CD4-positive, alpha-beta T cell treated with Interleukin-2 at 100 ng/mL for 4 hours (primary cell): ENCODE measurements at places on chromosomes 4 and X.

DNA sequence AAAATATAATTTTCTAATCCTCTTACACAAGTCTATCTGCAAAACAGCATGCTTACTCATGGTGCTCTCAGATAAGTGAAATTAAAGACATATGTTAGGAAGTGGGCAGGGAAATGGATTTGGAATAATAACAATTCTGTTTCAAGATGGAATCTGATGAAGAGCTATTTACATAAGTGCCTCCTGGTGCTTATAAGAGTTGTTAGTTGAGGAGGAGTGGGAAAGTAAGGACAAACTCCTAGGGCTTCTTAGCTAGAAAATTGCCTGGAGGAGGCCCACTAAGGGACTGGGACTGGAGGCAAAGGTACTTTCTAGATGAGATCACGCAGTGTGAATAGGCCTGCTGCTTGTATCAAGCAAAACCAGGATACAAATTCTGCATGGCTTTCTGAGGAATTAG is 939.8 kb downstream of the GLUD2 start:
- no peak for DNase-seq

DNA sequence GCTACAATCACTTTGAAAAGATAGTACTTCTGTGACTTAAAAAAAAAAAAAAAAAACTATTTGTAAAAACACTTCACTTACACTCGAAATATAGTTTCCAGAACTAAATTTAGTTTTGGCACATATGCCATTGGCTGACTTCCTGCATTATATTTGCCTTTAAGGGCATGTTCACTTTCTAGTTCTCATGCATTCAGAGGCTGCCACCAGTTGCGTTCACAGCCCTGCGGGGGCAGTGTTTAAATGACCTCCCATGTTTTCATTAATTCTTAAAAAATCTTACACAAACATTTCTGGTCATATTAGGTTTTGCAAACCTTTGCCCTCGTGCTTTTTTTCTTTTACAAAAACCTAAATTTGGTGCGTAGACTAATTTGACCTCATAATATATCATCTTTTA is 12.4 kb upstream of the ARHGAP6 start:
- no peak for DNase-seq

DNA sequence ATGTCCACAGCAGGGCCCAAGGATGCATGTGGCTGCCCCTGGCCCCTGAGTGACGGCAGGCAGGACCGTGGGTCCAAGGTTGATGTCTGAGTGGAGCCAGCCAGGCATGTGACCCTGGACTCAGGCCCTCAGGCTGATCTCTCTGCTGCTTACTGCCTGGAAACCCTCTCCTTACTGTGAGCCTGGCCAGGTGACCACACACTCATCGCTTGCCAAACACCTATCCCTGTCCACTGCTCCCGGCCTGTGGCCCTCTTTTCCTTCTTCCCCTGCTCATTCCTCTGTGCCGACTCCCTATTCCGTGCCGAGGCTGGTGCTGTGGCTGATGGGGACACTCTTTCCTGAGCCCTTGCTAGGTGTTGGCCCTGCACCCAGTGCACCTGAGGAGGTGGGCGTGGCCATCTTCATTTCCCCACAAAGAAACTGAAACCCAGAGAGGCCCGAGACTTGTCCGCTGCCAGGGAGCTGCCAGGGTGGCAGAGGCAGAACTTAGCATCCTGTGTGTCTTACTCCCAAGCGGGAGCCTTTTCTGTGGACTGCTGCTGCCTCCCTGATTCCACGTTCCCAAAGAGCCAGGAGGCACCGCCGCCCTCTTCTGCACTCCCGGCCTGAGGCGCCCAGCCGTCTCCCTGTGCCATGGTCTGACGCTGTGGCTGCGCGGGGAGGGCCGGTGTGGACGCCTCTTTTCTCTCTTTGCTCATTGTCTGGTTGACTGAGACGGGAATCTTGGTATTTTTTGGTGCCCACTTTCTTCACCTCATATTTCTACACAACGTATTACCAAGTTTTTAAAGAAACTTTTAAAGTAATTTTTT is 11.2 kb upstream of the RNF4 start:
- DNase-seq: no peak

DNA sequence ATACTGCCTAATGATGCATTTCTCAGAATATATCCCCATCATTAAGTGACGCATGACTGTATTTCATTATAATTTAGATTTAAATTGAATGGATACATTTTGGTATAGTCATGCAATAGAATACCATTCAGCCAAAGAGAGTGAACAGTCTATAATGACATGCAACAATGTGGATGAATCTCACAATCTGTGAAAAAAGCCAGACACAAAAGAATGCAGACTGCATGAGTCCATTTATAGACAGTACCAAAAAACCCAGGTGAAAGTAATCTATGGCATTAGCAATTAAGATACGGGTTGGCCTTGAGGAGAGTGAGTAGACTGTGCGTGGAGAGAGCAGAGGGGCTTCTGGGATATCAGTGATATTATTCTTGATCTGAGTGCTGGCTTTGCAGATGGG is 239.7 kb upstream of the PGRMC2 start:
- no peak for DNase-seq

GRCh38 chr4:6180841-6181631 is 19.3 kb downstream of the JAKMIP1 start:
- peak; percentile 87 for DNase-seq

DNA sequence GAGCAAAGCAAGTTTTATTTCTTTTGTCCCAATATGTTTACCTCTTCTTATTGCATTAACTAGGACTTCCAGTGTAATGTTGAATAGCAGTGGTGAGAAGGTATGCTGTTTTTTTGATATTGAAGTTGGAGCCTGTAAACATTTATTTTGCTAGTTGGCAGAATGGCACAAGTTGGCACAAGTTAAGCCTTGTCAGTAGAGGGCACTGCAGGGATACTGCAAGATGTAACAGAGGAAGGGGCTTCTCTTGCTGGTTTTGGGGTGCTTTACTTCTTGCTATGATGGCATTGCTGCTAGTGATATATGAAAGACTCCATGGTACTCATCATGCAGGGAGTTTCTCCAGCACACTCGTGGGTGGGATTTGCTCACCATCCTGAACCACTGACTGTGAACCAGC is 327.3 kb upstream of the ARX start:
- no peak for DNase-seq

DNA sequence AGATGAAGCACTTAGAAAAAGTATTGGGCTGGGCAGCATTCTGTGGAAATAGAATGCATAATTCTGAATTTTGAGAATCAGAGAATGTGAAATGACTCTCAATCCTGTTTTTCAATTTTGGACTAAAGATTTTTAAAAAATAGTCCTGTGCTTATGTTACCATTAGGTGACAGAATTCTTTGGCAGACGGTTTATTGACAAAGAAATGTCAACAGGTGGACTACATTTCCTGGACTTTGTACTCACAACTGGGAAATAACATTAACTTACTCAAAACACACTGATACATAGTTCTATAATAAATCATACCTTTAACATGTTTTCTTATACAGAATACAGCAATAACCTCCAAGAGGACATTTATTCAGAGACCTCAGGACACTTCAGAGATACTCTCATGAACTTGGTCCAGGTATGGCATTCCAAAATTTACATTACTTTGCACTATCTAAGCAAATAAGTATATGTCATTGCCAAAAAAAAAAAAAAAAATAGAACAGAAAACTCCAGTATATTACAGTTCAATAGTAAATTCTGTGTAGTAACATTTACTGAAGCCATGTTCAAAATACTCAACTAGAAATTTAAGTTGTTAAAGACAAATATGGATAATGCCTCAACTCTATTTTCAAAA is 72.7 kb downstream of the ANXA10 start:
- DNase-seq: no peak

- DNase-seq: no peak
Measured at GRCh38 chrX:4239650-4240540, 526.4 kb upstream of the PRKX start.

DNA sequence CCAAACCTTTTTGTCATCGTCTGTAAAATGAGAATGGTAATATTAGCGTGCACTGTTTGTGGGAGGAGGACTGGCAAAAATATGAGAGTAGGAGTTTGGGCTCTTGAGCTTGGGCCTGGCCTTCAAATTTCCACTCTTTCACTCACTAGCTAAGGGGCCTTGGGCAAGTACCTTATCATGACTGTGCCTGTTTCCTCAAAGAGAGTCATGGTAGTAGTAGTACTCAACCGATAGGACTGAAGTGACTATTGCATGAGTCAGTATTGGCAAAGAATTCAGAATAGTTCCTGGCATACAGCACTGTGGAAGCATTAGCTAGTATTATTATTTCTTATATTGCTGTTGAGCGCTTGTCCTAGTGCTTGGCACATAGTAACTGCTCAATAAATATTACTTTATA is 16.0 kb upstream of the RBM3 start:
- no peak for DNase-seq

- DNase-seq: no peak
Measured at GRCh38 chr4:47469951-47470350, 6.4 kb upstream of the COMMD8 start.

DNA sequence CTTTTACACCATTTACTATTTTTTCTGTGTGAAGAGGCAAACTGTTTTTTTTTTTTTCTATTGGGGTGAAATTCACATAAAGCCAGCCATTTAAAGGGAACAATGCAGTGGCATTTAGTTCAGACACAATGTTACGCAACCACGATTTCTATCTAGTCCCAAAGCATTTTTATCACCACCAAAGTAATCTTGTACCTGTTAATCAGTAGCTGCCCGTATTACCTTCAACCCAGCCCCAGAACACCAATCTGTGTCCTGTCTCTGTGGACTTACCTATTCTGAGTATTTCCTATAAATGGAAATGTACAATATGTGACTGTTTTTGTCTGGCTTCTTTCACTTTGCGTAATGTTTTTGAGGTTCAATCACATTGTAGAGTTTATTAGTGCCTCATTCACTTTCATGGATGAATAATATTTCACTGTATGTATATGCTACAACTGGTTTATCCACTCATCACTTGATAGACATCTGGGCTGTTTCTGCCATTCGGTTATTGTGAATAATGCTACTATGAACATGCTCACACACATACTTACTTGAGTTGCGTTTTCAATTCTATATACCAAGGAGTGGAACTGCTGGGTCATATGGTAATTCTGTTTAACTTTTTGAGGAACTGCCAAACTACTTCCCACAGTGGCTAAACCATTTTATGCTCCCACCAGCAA is 116.2 kb downstream of the CDS1 start:
- no peak for DNase-seq

- no peak for DNase-seq
Measured at GRCh38 chr4:120672076-120672475, 250.4 kb downstream of the PRDM5 start.

DNA sequence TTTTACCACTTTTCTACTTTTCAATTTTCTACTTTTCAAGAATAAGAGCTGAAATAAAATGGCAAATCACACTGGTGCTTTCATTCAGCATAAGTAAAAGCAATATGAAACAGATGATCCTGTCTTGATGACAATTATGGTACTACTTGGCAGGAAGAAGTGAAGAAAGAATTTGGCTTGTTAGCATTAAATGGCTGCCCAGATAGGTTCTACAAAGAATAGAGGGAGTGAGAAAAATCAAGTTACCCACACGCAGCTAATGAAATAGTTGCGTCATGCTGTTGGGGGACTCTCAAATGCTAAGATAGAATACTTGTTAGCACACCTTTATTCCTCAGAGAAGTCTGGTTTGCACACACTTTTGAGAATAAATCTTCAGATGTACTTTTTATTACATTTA is 12.5 kb upstream of the LCORL start:
- no peak for DNase-seq

- DNase-seq: no peak
Measured at GRCh38 chr4:7786040-7786439, 153.6 kb downstream of the AFAP1 start.

DNA sequence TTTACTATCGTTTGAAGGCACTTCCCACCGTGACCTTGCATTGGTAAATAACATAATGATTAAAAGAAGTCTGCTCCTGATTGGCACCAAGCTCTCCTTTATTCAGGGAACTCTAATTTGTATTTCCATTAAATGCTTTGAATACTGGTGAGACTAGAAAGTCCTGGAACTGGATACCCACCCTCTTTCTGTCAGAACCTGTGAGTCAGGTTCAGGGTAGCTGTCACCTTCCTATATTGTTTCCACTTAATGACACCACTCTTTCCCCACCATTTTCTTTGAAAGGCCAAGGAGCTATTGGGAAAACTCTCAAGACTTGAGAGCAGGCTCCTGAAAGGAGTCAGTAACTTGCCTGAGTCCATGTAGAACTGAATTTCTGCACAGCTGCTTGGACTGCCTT is 55.9 kb upstream of the RASSF6 start:
- DNase-seq: no peak

- no peak for DNase-seq
Measured at GRCh38 chrX:122248681-122249080, 935.4 kb upstream of the GRIA3 start.

- DNase-seq: no peak
Measured at GRCh38 chr4:47271291-47271690, 192.2 kb downstream of the COMMD8 start.

DNA sequence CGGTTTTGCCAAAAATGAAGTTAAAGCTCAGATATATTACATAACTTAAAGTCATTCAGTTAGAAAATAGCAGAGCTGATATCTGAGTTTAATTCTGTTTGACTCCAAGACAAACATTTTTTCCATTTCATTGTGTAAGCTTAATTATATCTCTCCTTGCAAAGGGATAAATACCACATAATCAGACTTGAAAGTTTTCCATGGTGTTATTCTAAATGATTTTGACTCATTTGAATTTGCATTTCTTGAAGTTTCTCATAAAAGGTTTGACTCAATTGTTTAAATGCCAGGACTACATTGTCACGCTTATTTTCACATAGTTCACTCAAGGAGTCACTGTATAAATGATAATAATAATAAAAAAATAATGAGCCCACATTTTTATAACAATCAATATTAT is 39.4 kb upstream of the DDX60 start:
- DNase-seq: no peak

DNA sequence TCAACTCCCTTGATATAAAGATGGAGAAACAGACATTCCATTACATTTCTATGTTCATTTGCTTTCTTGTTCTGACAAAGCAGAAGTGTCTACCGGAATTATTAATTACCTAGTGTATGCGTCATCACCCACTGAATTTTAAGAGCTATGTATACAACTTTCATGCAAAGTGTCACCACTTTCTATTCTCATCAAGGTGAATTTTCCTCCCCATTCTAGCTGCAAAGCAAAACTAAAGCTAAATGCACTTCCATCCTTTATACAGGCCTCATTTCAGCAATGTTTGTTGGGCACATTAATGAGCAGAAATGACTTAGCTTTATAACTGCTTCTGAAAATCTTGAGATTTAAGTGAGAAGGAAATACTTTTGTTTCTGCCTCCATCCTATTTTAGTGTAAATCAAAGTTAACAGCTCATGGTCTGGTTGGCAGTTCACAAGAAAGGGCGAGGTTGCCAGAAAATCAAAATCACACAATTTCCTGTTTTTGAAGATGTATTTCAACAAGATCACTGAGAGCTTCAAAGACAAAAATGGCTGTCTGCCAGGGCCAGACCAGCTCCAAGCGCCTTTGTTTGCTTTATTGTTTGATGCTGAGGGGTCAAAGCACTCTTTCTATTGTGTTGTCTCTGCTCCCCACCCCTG is 7.2 kb upstream of the FAM9C start:
- DNase-seq: peak; percentile 76

GRCh38 chrX:10929747-10930146 is 181.4 kb upstream of the HCCS start:
- DNase-seq: no peak
